ENCODE measurements at places on chromosomes 11 and 22.
A peak's percentile ranks its signal among the peaks of the same experiment; 100 is the strongest.

DNA sequence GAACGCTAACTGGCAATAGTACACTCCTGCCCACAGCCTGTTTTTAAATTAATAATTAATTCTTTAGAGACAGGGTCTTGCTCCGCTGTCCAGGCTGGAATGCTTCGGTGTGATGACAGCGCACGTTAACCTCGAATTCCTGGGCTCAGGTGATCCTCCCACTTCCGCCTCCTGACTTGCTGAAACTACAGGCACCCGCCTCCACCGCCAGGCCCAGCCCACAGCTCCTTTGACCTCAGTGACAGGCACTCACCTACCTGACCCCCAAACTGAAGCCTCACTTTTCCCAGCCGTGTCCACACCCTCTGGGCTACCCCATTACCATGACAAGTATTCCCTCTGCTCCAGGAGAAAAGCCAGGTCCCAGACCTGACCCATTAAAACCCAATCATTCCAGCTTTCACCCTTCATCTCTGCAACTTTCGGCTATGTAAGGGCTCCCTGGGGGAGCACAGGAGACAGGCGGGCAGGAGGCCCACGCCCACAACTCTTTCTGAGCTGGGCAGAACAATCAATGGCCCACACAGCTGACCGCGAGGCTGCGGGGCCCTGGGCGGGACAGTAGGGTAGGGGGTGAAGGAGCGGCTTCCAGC, 730 bp downstream of the LMNTD2 start:
- DNase-seq: no peak

DNA sequence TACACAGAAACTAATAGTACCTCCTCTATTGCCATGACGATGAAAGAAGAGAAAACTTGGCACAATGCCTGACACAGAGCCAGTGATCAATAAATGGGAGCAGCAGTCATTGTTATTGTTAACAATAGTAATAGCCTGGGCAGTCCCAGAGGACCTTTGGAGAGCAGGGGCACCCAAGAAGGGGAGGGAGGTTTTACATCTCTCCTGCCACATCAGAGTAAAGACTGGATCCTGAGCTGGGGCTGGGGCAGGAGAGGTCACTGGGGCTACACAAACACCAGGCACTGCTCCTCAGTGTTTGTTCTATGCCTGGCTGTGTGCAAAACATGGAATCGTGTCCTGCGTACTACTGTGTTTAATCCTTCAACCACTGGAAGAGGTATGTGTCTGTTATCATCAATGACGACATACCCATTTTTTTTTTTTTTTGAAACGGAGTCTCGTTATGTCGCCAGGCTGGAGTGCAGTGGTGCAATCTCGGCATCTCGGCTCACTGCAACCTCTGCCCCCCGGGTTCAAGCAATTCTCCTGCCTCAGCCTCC, 25.0 kb upstream of the CREB3L1 start:
- no peak for DNase-seq

GRCh38 chr11:8025123-8025522, 38.0 kb downstream of the EIF3F start:
- DNase-seq: no peak

- no peak for DNase-seq
Measured at GRCh38 chr11:76777876-76778275, 5.3 kb upstream of the TSKU start.

GRCh38 chr22:31230871-31231621, 18.9 kb downstream of the LIMK2 start:
- peak; percentile 55 for DNase-seq

DNA sequence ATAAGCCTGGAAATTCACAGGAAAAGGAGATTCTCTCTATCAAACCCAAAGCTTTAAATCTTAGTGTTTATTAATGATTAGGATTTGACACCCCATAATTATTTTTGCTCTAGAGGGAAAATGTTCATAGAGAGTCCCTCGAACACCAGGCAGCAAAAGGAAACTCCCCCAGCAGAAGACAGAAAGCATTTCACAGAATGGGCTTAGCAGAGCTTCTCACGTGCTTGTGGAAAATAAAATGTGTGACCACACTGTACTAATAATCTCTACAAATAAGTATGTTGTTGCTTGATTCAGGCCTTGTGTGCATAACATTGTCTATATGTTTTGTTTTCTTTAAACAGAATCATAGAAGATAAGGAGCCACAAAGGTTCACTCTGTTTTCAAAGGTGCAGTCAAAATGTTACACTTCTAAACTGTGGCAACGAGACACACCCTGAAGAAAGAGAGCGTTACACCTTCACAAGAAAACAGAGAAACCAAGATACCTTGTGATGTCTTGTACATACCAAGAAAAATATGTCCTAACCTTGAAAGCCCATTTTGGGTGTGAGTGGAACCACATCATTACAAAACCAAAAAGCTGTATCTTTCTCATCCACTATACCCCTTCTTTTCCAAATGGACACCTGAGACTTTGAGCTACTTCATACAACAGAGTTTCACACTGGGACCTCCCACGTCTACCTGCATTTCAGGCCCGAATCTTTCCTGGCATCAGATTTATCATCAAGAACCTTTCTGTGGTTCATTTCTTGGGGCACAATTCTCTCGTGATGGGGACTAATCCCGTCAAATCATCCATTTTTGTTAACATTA, 282.5 kb downstream of the ETS1 start:
- DNase-seq: no peak

GRCh38 chr11:27348340-27348873, 14.6 kb downstream of the CCDC34 start:
- no peak for DNase-seq

GRCh38 chr11:12867531-12867930, 141.6 kb upstream of the RASSF10 start:
- DNase-seq: no peak

GRCh38 chr22:21069375-21069774, 23.6 kb downstream of the LRRC74B start:
- no peak for DNase-seq

GRCh38 chr22:49827271-49827852, 311 bp downstream of the BRD1 start:
- peak; percentile 35 for DNase-seq

GRCh38 chr11:83717537-83717936, 431.4 kb upstream of the CCDC90B start:
- peak; percentile 32 for DNase-seq

GRCh38 chr11:122802876-122803275, 35.4 kb upstream of the CRTAM start:
- DNase-seq: no peak

- peak; percentile 32 for DNase-seq
Measured at GRCh38 chr22:19478045-19478900, 720 bp downstream of the UFD1 start.

DNA sequence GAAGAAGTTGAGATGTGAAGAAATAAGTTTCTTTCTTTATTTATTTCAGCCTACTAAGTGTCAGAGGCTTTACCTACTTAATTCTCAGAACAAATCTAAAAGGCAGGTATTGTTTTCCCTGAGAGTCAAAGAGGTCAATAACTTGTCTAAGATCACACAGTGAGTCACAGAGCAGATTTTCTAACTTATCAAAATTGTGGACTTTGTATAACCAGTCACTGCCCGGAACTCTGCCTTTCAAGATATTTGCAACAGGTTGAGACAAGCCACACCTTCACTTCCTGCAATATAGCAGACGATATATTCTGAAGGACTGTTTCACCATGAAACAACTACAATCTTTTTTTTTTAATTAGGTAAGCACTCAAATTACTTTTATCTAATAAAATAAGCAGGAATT, 10.5 kb upstream of the MMP3 start:
- DNase-seq: no peak

DNA sequence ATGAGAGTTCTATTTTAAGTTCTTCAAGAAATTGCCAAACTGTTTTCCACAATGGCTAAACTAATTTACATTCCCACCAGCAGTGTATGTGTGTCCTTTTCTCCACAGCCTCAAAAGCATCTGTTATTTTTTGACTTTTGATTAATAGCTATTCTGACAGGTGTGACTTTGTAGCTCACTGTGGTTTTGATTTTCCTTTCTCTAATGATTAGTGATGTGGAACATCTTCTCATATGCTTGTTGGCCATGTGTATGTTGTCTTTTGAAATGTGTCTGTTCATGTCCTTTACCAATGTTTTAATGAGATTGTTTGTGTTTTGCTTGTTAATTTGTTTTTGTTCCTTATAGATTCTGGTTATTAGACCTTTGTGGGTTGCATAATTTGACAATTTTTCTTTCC, 18.0 kb upstream of the RAB38 start:
- no peak for DNase-seq

DNA sequence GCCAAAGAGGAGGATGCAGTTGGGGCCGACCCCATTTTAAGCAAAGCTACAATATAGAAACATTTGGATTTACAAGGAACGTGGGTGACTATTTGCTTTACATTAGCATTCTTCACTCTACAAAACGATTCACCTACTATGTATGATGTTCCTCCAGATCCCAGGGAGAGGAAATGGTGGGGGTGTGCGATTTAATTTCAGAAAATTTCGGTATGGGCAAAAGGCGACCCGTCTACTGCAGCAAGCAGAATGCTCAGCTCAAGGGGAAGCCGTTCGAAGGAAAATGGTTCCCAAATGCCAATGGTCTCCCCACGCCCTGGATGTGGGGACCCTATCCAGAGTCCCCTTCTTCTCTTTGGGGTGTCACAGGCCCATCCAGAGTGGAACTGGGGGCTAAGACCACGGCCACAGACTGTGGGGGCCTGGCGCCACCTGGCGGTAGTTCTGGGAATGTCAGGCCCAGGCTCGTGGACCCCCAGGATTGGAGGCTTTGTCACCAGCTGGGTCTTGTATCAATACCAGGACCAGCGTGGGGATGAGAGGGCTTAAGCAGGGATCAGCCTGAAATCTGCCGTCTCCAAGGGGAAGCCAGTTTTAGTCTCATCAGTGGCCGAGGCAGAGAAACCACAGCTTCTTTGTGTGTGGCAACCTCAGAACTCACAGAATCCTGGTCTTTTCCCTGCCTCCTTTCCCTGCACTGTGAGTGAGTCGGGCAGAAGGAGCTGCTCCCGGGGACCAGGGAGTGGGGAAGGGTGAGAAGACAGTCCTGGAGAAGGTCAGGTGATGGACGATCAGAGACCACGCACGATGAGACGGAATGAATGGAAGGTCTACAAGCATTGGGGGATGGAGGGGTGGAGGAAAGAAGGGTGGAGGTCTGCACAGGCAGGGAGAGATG, 8.4 kb downstream of the LRRC10B start:
- peak; percentile 53 for DNase-seq

DNA sequence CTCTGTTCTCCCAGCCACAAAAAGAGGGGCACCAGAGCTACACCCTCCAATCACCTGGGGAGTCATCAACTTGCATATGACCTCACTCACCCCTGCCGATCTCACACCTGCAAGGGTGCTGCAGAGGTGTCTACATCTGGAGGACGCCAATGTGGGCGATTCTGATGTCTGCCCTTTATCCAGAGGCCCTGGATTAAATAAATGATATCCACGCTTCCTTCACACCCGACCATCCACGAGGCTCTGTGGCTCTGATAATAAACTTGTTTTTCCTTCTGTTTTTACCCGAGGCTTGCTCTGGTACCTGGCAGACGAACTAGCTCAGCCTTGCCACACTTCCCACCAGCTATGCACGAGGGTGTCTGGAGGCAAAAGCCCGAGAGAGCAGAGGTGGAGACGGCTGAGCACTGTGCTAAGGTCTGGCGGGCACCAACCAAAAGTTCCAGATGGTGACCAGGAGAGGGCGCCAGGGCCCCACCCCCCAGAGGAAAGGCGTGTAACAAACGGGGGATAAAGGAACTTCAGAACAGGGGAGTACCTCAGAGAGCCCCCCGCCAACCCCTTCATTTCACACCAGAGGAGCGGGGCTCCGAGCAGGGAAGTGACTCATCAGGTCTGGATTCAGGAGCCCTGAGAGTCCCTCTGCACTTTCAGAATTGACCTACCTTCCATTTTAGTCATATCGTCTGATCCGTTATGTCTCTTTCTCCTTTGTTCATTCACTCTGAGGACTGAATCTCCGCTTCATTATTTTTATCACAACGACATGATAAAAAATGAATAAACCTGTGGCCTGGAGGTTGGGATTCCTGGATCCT, 13.5 kb downstream of the SCN3B start:
- DNase-seq: peak; percentile 70

- peak; percentile 26 for DNase-seq
Measured at GRCh38 chr22:29580200-29580810, 608 bp downstream of the NIPSNAP1 start.

DNA sequence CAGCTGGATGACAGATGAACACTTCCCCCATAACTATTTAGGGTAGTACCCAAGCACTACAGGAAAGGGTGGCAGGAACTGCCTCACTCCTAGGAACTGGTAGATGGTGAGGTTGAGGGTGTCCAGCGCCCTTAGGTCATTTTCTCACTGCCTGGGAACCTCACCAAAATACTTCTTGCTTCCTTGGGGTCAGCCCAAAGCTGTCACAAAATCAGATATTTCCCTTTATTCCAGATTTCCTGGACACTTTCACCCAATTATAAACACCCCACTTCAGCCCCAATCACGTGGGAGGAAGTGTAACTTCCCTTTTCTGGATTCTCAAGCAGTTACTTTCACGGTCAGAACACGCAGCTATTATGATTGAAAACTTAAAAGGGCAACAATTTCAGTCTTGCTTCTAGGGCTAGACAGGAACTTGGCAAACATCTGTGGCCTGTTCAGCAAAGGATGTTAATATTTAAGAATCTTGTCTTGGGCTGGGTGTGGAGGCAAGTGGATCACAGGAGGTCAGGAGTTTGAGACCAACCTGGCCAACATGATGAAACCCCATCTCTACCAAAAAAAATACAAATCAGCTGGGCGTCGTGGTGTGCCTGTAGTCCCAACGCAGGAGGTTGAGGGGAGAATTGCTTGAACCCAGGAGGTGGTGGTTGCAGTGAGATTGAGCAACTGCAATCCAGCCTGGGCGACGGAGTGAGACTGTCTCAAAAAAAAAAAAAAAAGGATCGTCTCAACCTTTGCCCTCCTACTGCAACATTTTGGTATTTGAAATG, 4.0 kb downstream of the FTH1 start:
- DNase-seq: peak; percentile 85

DNA sequence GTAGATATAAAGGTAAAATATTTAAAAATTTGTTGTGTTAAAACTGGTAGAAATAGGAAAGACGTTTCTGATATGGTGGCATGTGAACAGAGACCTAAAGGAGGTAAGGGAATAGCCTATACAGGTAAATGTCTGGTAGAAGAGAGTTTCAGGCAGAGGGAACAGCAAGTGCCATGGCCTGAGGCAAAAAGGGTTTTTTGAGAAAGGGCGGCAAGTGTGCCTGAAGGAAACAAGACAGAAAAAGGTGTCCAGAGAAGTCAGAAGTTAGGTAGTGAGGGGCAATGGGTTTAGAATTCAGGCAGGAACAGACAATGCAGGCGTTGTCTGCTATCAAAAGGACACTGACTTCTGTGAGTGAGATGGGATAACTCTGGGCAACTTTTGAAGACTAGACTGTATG, 339.7 kb downstream of the DYNC2H1 start:
- no peak for DNase-seq

DNA sequence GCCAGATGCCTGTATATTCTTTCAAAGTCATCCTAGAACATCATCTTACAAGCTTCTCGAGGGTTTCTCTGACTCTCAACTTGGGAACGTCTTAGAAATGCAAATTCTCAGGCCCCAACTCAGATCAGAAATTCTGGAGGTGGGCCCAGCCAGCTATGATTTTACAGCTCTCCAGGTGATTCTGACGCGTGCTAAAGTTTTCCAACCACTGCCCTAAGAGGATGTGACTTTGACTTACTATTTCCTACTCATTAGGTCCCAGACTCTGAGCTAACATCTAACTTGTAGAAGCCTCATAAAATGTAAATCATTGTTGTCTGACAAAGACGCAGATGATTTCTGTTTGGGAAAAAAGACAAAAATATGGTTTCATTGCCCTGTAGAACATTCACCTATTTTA, 61.1 kb downstream of the IRAG1 start:
- no peak for DNase-seq

GRCh38 chr11:65019824-65020223, 5.9 kb downstream of the ARL2 start:
- no peak for DNase-seq

GRCh38 chr11:77139201-77139600, 11.2 kb downstream of the MYO7A start:
- DNase-seq: no peak

All from NB4 (cell line).